ENCODE measurements at places on chromosomes 2 and 18. TPM values are rescaled to one million over a fixed set of nuclear protein-coding genes. Genes with fewer than 3 reads are reported as not detected.

GRCh38 chr2:54561010-54561409 lies 104.9 kb downstream of the SPTBN1 start:
- H3K4me1 ChIP-seq, result peaks cover 82% of the 10 kb centered on the region
- no peaks in the 10 kb centered on the region for H3K27me3 ChIP-seq
- DNase-seq, result no peak

GRCh38 chr2:164053021-164053420 lies 317.2 kb upstream of the FIGN start:
- H3K4me3 ChIP-seq, result no peak overlapping the region
- no peak overlapping the region for H3K27ac ChIP-seq
- peaks cover 4% of the 10 kb centered on the region for H3K4me1 ChIP-seq
- DNase-seq, result no peak

- peak; percentile 42 for DNase-seq
- no peaks in the 10 kb centered on the region for H3K36me3 ChIP-seq
- H3K27ac ChIP-seq, result peak overlapping the region; percentile 70
- H3K4me3 ChIP-seq, result no peak overlapping the region
Observed at GRCh38 chr2:205714789-205715720, 32.8 kb downstream of the NRP2 start.

Gene EPHA4
- total RNA-seq, result 70.2 TPM

GRCh38 chr2:156190517-156190916 lies 142.0 kb downstream of the NR4A2 start:
- no peaks in the 10 kb centered on the region for H3K27me3 ChIP-seq
- H3K4me3 ChIP-seq, result no peak overlapping the region
- H3K36me3 ChIP-seq, result no peaks in the 10 kb centered on the region
- H3K4me1 ChIP-seq, result no peaks in the 10 kb centered on the region
- no peak overlapping the region for H3K27ac ChIP-seq

GRCh38 chr18:64403784-64404503 lies 255.1 kb upstream of the LINC00305 start:
- no peak overlapping the region for H3K4me3 ChIP-seq
- H3K4me1 ChIP-seq, result peaks cover 4% of the 10 kb centered on the region
- no peak for DNase-seq
- no peak overlapping the region for H3K27ac ChIP-seq
- no peaks in the 10 kb centered on the region for H3K27me3 ChIP-seq

DNA sequence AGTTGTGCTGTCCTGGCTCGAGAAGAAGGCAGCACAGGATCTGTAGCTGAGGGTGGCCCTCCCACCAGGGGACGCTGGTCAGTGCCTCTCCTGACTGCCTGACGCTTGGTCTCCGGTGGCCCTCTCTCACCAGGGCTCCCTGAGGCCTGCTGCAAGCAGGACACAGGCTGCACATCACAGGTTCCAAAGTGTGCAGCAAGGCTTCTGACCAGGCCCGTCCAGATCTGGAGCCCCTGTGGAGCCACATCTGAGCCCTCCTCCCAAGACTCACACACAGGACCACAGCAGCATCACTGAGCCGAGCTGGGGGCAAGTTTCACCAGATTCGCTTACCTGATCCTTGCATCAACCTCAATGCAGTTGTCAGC lies 12.1 kb downstream of the AMER3 start:
- no peaks in the 10 kb centered on the region for H3K36me3 ChIP-seq
- no peaks in the 10 kb centered on the region for H3K4me1 ChIP-seq
- DNase-seq, result no peak

GRCh38 chr2:127901339-127902056 lies 15.7 kb upstream of the AMMECR1L start:
- DNase-seq, result no peak
- H3K27me3 ChIP-seq, result no peaks in the 10 kb centered on the region
- no peak overlapping the region for H3K27ac ChIP-seq
- H3K4me1 ChIP-seq, result no peaks in the 10 kb centered on the region

Gene SLC9A4
- total RNA-seq, result not detected

Gene MAL
- 0.49 TPM for total RNA-seq

- peaks cover 9% of the 10 kb centered on the region for H3K4me1 ChIP-seq
- H3K27ac ChIP-seq, result no peak overlapping the region
- H3K36me3 ChIP-seq, result no peaks in the 10 kb centered on the region
- no peaks in the 10 kb centered on the region for H3K27me3 ChIP-seq
- no peak overlapping the region for H3K4me3 ChIP-seq
- no peak for DNase-seq
Observed at GRCh38 chr18:76314015-76314414, 181.0 kb downstream of the ZNF516 start.

Gene SCRN3
- total RNA-seq, result 38.5 TPM

DNA sequence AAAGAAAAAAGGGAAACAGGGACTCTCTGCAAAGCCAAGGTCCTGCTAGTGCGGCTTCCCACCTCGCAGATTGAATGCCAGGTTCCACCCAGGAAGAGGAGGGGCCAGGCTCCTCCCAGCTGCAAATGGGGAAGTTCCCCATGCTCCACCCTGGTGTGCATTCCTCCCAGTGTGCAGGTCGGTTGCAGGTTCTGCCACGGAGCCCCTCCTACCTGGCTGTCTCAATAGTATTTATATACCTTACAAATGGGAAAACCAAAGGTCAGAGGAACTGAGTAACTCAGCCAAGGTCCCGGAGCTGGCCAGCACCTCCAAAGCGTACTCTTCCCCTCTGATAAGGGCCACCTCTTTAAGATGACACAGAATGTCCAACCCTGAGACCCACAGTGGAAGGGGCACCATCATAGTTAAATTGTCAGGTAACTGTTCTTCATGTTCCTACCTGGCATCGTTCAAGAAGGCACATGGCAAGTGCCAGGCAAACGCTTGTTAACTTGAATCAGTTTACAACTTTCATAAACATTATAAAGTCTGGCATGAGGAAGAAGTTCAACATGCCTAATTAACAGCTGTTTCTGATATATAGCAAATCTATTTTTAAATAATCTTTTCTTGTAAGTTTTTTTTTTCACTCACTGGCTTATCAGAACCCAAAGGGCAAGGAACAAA lies 35.5 kb downstream of the POU3F3 start:
- H3K4me3 ChIP-seq, result no peak overlapping the region
- H3K36me3 ChIP-seq, result no peaks in the 10 kb centered on the region
- no peak overlapping the region for H3K27ac ChIP-seq

Gene SLC30A3
- total RNA-seq, result 75.1 TPM

DNA sequence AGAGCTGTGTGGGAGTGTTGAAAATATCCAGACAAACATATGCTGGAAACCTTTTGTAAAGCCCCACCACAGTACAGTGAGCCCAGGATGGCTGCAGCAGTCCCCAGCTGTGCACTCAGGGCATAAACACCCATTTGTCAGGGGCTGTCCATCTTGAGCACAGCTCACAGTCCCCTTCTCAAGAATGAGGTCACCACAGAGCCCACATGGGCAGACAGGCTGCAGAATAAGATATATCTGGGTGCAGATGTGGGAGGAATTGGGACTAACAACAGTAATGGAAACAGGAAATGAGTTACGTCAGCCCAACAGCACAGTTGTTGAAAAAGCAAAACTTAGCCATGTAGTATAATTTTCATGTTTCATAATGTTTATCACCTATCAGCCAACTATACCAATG lies 219.6 kb downstream of the ETAA1 start:
- no peaks in the 10 kb centered on the region for H3K36me3 ChIP-seq
- no peaks in the 10 kb centered on the region for H3K27me3 ChIP-seq
- no peak overlapping the region for H3K27ac ChIP-seq
- peak; percentile 90 for DNase-seq
